ENCODE measurements at places on chromosomes 5 and 9. TPM values are rescaled to one million over a fixed set of nuclear protein-coding genes. Genes with fewer than 3 reads are reported as not detected.

DNA sequence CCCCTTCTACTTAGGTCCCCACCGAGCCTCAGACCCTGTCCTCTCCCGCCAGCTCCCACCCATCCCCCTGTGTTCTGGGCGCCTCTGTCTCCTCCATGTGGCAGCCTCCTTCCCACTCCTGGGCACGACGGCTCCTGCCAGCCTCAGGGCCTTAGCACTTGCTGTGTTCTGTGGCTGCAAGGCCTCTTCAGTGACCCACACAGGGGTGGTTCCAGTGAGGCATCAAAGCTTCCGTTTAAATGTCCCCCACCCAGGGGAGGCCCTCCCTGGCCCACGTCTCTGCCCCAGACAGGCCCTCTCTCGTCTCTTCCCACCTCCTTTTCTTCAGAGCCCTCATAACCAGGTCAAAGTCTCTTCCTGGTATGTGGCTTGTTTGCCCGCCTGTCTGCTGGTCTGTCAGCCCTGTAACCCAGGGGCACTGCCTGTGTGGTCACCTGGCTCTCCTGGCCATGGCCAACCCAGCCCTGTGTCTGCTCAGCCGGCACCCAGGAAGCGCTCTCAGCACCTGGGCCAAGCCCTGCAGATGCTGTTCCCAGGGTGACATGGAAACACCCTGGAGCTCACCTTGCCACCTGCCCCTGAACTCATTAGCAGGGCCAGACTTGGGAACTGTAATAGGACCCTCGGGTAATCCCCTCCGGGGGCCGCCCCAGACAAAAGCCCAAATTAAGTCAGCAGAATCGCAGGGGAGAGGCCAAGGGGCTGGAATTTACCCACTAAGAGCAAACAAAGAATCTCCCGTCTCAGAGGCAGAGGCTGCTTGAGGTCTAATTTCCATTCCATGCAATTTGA, 33.7 kb downstream of the LHX3 start:
- H3K4me3 ChIP-seq: no peak overlapping the region
- peak overlapping the region; percentile 95 for H3K27ac ChIP-seq
- peaks cover 46% of the 10 kb centered on the region for H3K4me1 ChIP-seq
- no peaks in the 10 kb centered on the region for H3K27me3 ChIP-seq
- no peaks in the 10 kb centered on the region for H3K36me3 ChIP-seq

GRCh38 chr5:60779466-60779865, 64.6 kb downstream of the ELOVL7 start:
- H3K27me3 ChIP-seq: no peaks in the 10 kb centered on the region
- H3K4me3 ChIP-seq: no peak overlapping the region
- no peak for DNase-seq

DNA sequence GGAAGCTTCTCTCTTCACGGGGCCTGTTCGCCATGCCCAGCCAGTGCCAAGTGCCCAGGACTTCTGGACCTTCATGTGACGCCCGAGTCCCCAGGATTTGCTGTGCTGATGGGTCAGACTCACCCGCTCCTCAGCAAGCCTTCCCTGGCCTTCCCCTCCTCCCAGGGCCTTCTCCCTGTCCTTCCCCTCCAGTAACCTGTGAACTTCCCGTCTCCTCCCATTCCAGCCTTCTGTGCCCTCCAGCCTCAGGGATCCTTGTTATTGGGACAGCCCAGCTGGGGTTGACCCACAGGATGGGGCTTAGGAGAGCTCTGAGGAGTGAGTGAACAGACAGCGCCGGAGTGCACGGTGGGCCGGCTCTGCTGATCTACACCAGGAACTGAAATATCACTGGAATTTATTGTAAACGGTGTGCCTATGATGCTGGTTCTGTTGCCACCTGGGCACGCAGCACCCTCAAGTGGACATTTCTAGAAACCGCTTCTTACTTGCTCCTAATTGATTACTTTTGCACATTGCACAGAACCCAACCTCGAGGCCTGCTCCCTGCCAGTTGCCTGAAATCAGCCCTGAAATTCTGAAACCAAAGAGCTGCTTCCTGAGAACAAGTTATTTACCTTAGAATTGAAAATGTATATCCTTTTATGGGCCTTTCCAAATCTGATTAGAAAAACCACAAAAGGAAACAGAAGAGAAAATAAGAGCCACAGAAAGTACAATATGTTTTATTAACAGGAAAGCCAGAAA, 1.5 kb downstream of the SPAAR start:
- H3K36me3 ChIP-seq: no peaks in the 10 kb centered on the region
- peaks cover 26% of the 10 kb centered on the region for H3K4me1 ChIP-seq
- no peak overlapping the region for H3K4me3 ChIP-seq

DNA sequence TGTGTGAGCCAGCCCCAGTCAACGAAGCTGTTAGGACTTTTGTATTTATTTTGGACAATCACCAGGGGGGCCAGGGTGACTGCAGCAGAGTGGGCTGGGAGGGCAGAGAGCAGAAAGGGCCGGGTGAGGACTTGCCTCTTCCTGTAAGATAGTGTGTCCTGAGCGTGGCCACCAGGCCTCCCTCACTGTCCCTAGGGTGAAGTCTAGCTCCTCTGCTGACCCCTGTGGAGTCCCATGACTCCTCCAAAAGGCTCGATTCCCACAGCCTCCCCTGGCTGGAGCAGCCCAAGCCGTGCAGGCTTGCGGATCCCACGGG, 147.8 kb downstream of the RXRA start:
- H3K27ac ChIP-seq: no peak overlapping the region
- no peaks in the 10 kb centered on the region for H3K36me3 ChIP-seq
- no peaks in the 10 kb centered on the region for H3K4me1 ChIP-seq
- no peak overlapping the region for H3K4me3 ChIP-seq
- no peak for DNase-seq

HTR4 gene
- not detected for total RNA-seq

All from Caco-2 (cell line).